ENCODE measurements at places on chromosomes 5 and 9. TPM values are rescaled to one million over a fixed set of nuclear protein-coding genes. Genes with fewer than 3 reads are reported as not detected.

The TMEM171 gene
- 6.6 TPM for total RNA-seq

The GLRA1 gene
- total RNA-seq, result not detected

The DMGDH gene
- total RNA-seq, result 7.2 TPM

The FGD3 gene
- total RNA-seq, result not detected

The EQTN gene
- not detected for total RNA-seq

The CDC20B gene
- not detected for total RNA-seq

The IFNK gene
- total RNA-seq, result not detected

The BAAT gene
- not detected for total RNA-seq

The GRIA1 gene
- total RNA-seq, result 9.1 TPM

The IFNA13 gene
- total RNA-seq, result not detected

The HTR4 gene
- total RNA-seq, result 0.11 TPM

The TAF11L10 gene
- not detected for total RNA-seq

All from articular chondrocyte of knee joint (primary cell).